DMS79 (cell line): ENCODE measurements at places on chromosomes 11 and 22.
A peak's percentile ranks its signal among the peaks of the same experiment; 100 is the strongest.

GRCh38 chr22:22691716-22692701 lies 47.6 kb downstream of the GGTLC2 start:
- DNase-seq = no peak

GRCh38 chr22:23403152-23403719 lies 176.9 kb downstream of the IGLL1 start:
- DNase-seq = no peak

- DNase-seq = no peak
Observed at GRCh38 chr11:11173316-11174025, 179.6 kb downstream of the CSNK2A3 start.

GRCh38 chr11:35109827-35110226 lies 29.1 kb upstream of the CD44 start:
- DNase-seq = no peak

- DNase-seq = no peak
Observed at GRCh38 chr11:18705651-18706281, 7.2 kb downstream of the TMEM86A start.

- no peak for DNase-seq
Observed at GRCh38 chr11:106333678-106334077, 256.2 kb downstream of the AASDHPPT start.

GRCh38 chr11:122271745-122272144 lies 155.7 kb upstream of the BLID start:
- peak; percentile 69 for DNase-seq

- no peak for DNase-seq
Observed at GRCh38 chr11:67113231-67113721, 5.8 kb upstream of the KDM2A start.

DNA sequence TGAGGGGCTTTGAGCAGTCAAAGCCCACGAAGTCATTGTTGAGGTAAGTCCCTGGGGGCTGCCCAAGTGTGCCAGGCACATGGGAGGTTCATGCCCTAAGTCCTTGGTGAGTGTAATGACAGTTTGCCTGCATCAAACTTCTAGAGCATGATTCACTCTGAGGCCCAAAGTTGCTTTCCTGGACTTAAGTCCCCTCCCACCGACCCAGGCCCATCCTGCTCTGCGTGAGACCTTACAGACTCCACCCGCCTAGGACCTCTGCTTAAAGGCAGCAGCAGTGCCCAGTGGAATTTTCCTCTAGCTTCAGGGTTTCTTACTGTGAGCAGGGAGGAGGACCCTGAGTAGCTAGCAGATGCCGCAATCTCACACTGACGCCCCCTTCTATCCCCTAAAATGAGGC lies 5.7 kb upstream of the PVALB start:
- no peak for DNase-seq

GRCh38 chr11:33692013-33692504 lies 8.6 kb downstream of the C11orf91 start:
- DNase-seq = peak; percentile 81

GRCh38 chr11:100788561-100789295 lies 101.6 kb downstream of the ARHGAP42 start:
- no peak for DNase-seq

- DNase-seq = no peak
Observed at GRCh38 chr11:111393096-111393495, 14.0 kb upstream of the POU2AF1 start.

GRCh38 chr22:48153726-48154125 lies 1391.3 kb downstream of the TBC1D22A start:
- DNase-seq = peak; percentile 57

DNA sequence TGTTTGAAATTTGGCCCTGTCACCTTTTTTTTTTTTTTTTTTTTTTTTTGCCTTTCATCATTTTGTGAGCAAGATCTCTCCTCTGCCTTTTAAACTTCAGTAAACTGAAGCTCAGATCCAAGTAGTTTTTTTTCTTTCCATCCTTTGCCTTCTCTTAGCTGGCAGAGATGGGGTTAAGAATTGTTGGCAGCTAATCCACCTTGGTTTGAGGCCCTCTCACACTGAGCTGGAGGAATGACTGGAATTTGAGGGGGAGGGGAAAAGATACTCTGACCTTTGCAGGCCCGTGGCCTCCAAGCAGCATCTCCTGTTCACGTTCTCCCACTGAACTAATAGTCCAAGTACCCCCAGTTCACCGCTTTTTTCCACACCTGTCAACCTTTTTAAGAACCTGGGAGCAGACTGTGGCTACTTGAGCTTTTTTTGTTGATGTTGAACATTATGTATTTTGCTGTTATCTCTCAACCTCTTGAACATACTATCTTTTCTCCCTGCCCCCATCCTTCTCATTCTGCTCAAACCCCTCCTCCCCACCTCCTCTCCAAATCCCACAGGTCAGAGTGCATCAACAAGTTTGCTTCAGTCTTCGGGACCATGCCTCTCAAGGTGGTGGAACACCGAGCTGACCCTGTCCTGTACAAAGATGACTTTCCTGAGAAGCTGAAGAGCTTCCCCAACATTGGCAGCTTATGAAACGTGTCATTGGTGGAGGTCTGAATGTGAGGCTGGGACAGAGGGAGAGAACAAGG lies 66.2 kb downstream of the ALX4 start:
- no peak for DNase-seq
